Fibroblast of upper back skin (primary cell): ENCODE measurements at places on chromosomes 7 and 10.
A peak's percentile ranks its signal among the peaks of the same experiment; 100 is the strongest.

- DNase-seq: no peak
Observed at GRCh38 chr10:130074639-130075038, 36.0 kb downstream of the C10orf143 start.

DNA sequence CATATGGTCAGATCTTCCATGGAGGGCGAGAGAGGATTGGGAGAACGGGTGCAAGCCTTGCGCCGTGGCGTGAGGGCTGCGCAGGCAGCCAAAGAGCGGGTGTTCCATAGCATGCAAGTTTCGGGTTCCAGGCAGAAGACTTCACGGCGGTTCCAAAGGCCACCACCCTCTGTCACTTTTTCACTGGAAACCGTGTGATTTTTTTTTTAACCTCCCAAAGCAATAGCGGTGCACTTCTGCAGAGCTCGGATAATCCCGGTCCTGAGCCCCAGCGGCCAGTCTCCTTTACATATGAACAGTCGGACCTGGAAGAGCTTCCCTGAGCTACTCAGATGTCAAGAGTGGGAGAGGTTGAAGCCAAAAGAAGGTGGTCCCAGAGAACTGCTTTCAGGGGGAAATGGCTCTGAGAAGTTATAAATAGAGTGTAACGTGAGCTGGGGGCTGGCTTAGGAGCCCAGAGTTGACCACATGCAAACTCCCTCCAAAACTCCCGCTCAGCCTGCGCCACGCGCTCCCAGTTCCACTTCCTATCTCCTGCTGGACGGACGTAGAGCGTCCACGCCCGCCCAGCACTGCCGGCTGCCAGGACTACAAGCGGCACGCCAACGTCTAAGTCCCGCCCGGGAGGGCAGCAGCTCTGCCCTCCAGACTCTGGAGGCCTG lies at the start of gene MEOX2:
TSS of gene MEOX2 (minus strand) at position 389 of the 662 bp plus-strand sequence. CDS start at position 108, 281 bp downstream.
- DNase-seq: peak; percentile 80

DNA sequence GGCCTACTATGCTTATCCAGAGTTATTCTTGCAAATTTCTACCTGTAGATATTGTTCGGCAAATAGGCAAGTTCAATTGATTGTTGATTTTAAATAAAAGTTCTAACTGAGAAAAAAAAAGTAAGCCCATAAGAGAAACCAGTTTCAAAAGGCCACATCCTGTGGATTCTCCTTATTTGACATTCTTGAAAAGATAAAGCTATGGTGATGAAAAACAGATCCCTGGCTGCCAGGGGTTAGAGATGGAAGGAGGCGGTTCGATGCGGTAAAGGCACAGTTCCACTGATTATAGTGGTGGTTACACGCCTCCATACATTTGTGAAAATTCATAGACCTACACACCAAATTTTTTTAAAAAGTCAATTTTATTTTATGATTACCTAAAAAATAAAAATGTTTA lies 347.8 kb downstream of the KCNMA1 start:
- peak; percentile 67 for DNase-seq

- no peak for DNase-seq
Observed at GRCh38 chr10:1057106-1057657, 997 bp downstream of the WDR37 start.

DNA sequence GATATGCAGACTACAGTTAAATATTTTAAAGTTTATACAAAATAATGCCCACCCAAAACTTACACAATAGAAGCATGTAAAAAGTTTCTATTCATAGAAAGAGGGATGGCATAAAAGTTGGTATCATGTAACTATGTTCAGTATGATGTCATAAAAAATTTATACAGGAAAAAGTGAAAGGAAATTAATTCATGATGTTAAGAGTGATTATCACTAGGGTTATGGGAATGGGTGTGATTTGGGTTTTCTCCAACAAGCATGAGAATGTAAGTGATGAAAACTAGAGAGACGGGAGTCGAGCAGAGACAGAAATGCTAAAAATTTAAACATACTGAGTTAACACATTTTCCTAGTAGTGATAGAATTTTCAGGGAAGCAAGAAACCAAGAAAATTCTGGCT lies 52.7 kb downstream of the GDI2 start:
- DNase-seq: no peak

DNA sequence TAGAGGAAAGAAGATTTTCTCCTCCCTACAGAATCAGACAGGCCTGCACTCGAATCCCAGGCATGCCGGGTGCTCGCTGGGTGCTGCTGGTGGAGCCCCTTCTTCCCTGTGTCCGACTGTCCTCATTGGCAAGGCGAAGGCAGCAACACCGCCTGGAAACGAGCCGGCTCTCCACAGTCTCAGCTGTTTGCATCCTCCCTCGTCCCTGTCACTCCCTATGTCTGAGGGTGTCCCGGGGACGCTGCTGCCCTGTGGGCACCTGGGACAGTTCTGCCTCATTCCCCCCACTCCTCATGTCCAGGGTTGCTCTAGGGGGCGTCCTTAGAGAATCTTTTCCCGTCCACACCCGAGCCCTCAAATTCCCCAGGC lies 31.6 kb upstream of the TMEM72 start:
- no peak for DNase-seq

DNA sequence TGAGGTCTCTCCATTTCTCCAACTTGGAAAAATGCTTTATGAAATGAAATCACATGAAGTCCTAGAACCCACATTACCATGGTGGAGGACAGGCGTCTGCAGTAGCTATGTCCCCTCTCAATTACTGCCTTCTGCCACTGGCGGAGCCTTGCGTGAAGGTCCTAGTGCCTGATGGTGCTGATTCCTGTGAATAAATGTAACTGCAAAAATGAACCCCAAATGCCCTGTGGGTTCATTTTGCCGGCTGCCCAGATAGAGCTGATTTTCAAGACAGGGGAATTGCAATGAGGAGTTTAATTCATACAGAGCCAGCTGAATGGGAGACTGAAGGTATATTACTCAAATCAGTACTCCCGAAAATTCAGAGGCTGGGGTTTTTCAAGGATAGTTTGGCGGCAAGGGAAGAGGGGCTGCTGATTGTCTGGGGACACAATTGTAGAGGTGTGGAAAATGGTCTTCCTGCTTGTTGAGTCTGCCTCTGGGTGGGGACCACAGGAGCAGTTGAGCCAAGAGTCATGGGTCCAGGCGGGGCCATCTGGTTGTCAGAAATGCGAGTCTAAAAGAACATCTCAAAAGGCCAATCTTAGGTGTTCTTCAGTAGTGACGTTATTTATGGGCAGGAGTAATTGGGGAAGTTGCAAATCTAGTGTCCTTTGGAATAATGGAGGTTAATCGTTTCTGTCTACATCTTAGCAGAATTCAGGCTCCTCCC lies 13.5 kb downstream of the PRF1 start:
- no peak for DNase-seq

DNA sequence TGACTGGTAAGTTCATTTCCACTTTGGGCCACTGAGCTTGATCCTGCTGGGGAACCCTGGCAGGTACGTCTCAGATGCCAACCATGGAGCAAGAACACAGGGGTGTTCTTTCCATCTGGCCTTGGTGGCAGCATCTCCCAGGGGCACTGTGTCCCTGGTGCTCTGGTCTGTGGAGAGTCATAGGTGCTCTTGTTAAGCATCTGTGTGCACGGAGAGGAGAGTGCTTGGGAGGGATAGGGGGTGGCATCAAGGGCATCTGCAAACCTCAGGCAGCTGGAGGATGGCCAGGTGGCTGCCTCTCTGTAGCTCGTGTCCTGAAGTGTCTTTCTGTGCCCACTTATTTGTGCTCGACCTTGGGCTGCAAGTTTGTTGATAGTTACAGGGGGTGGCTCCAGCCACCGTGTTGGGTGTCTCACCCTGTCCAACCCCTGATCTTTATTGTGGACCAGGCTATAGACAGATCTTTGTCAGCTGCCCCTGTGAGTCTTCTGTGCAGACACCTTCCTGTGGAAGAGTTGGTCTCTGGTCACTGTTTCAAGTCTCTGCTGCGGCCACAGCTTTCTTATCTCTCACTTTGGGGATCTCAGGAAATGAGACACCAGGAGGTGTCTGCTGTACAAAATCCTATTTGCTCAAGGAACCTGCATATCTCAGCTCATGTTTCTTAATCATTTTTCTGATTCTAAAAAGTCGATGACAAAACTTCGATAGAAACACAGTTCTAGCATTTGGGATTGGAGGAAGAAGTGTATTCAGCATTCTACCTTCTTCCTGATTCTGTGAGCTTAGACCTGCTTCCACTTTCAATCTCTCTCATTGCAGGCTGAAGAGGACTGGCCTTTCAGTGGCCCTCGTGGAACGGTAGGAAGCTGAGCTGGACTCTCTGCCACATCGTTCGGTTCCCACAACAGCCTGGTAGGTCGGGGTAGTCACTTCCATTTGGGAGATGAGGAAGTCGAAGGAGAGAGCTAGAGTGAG lies 17.2 kb upstream of the GIMAP8 start:
- DNase-seq: no peak

GRCh38 chr7:2359610-2360009 lies 5.0 kb downstream of the EIF3B start:
- no peak for DNase-seq

DNA sequence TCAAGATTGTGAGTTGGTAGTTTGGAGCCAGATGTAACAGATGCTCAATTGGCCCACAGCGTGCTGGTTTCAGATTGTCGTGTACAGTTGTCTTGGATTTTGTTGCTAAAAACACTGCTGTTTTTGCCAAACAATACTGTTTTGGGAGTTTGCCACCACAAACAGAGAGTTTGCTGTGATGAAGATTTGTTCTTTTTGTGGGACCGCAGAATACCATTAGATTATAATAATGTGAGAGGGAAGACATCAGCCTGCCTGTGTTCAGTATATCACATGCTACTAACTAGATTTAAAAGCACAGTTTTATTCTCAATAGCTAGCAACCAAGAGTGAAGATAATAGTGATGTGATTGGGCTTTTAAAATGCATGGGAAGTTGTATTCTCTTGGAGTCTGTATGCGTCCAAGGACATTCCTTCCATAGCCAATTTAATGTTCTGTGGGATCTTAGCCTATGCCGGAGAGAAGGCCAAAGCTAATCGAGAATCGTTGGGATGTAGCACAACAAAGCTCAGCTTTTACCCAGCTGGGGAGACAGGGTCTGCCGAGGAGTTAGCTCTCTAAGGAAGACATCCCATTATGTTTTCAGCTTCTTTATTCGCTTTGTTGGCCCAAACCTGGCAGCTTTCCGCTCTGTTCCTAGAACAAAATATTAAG lies 18.7 kb upstream of the ITGA8 start:
- DNase-seq: peak; percentile 32

DNA sequence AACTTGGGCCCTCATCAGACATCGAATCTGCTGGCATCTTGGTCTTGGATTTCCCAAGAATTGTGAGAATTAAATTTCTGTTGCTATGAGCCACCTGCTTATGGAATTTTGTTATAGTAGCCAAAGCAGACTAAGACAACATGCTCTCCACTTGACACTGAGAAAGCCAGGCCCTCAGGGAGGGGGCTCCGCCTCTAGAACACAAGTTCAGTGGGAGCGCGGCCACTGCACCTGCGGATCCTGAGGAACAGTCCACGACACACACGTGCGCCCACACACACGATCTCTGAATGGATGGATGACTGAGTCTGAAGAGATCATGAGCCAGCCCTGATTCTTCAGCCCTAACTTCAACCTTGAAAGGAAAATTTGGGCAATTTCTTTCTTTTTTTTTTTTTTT lies 73.7 kb downstream of the CTBP2 start:
- no peak for DNase-seq

GRCh38 chr7:44889086-44889781 lies 3.9 kb upstream of the PURB start:
- DNase-seq: no peak
